ENCODE measurements at places on chromosomes 1 and 21.

DNA sequence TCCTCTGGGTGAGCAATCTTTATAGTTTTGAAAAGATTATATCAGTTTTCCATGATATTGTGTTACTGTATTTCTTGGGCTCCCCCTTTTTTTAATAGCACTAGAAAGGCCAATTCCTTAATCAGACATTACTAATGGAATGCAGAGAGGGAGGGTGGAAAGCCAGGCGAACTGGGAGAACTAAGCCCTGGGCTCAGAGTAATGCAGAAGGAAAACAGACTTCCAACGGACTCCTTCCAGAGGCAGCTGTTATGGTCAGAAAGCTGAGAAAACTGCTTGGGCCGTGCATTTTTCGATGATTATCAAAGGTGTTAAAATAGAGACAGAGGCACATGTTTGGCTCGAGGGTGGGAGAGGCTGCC lies 206.3 kb downstream of the FOXD2 start:
- no peak for DNase-seq

DNA sequence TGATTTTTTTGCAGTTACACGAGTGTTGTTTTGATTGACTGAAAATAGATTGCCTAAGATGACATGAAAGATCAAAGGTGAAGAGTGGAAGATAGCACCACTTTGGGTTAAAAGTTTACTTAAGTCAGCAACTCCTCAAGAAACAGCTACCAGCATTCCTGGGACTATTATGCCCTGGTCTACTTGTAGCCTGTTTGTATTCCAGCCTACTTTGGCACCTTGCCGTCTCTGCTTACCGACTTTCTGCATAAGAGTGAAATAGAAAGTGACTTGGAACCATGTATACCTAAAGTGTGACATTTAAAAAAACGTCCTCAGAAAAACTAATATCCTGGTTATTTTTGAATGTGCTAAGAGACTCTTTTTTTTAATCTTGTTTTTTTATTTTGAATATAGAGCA lies 631.5 kb upstream of the PTBP2 start:
- no peak for DNase-seq

GRCh38 chr1:77643456-77643855 lies 39.0 kb downstream of the ZZZ3 start:
- no peak for DNase-seq

DNA sequence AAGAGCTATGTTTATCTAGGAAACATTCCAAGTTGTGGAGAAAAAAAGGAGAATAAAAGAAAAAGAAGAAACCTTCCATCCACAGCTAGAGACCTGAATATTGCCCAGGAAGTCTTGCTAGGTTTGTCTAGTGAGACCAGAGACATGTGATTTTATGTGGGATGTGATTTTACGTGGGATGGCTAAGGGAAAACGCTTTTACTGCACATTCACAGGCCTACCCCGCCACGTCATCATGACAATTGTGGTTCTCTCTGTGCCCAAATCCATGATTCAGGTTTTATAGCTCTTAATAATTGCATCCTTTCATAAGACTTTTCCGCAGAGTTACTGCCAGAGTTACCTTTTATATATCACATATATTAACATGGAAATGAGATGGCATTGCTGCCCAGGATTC lies 86.4 kb upstream of the SSX2IP start:
- no peak for DNase-seq
